ENCODE measurements at places on chromosomes 5 and 9. TPM values are rescaled to one million over a fixed set of nuclear protein-coding genes. Genes with fewer than 3 reads are reported as not detected.

Gene AK8
- 1.1 TPM for total RNA-seq

Gene RGS14
- total RNA-seq: 4.1 TPM

Gene CFAP157
- total RNA-seq: 0.08 TPM

Gene ASS1
- total RNA-seq: 18.7 TPM

Gene TMOD1
- 2.0 TPM for total RNA-seq

Gene OR1Q1
- total RNA-seq: 0.16 TPM

Gene PCDHB6
- 0.88 TPM for total RNA-seq

Gene NTRK2
- total RNA-seq: 0.04 TPM

Gene KIF12
- total RNA-seq: 2.3 TPM

Gene C9orf50
- total RNA-seq: not detected

Gene COL5A1
- total RNA-seq: 37.0 TPM

Gene BTNL8
- total RNA-seq: not detected

Gene CRHBP
- total RNA-seq: not detected

Gene ANKRD55
- 0.06 TPM for total RNA-seq

Gene CD274
- total RNA-seq: 2.1 TPM

Gene LCN6
- total RNA-seq: not detected

Gene ADGRV1
- total RNA-seq: 0.57 TPM

Gene TMEM167A
- 79.4 TPM for total RNA-seq

Gene HTR1A
- total RNA-seq: not detected

Gene TERT
- 2.7 TPM for total RNA-seq

Gene ALDOB
- total RNA-seq: not detected

Gene OTULIN
- total RNA-seq: 18.5 TPM

Gene LRRC19
- total RNA-seq: not detected

Gene PHF2
- 19.1 TPM for total RNA-seq

Gene ZNF474
- 0.21 TPM for total RNA-seq

Gene ARL14EPL
- total RNA-seq: 0.10 TPM

Gene MAMDC2
- total RNA-seq: 0.34 TPM

Gene GZMA
- not detected for total RNA-seq

Gene DBH
- not detected for total RNA-seq

Gene SLC6A19
- total RNA-seq: 0.32 TPM

Gene ECSCR
- total RNA-seq: not detected

Gene GADD45G
- total RNA-seq: 0.52 TPM

Gene STPG3
- not detected for total RNA-seq

Gene C9orf43
- 0.57 TPM for total RNA-seq

Gene CDO1
- total RNA-seq: not detected

Gene PCDHGA10
- total RNA-seq: 0.02 TPM

Gene EPB41L4B
- 33.9 TPM for total RNA-seq

Gene ATP10B
- total RNA-seq: not detected

Gene PCDHA5
- 0.52 TPM for total RNA-seq

Gene PCDH1
- total RNA-seq: 3.9 TPM
